Activated T-cell treated with anti-CD3 and anti-CD28 coated beads for 1 hour (primary cell): ENCODE measurements at places on chromosomes 2 and 18.

- DNase-seq: no peak
Observed at GRCh38 chr2:53530126-53530525, 237.5 kb upstream of the CHAC2 start.

GRCh38 chr2:164808776-164809175 is 32.8 kb downstream of the COBLL1 start:
- no peak for DNase-seq

DNA sequence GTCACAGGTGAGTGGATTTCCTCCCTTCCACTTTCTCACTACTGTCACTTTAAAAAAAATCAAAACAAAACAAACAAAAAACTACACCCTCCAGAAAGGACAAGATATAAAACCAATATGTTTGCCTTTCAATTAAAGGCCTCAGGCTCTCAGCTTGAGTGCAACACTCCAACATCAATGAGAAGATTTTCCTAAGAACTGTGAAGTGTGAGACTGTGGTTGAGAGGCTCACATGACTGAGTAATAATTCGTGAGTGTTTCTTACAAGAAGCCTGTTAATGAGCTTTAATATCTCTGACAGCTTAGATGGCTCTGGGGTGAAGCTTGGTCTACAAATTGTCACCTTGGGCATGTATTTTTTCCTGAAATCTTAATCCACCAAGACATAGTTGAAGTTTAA is 216.1 kb downstream of the ETAA1 start:
- no peak for DNase-seq

DNA sequence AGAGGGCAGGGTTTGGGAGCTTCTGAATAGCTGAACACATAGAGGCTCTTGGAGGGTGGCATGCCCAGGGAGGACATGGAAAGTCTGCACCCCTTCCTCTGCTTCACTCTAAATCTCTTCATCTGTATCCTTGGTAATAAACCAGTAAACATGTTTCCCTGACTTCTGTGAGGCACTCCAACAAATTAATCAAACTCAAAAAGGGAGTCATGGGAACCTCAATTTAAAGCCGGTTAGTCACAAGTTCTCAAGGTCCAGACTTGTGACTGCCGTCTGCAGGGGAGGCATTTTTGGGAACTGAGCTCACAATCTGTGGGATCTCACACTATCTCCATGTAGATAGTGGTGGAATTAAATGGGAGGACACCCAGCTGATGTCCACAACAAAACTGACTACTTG is 33.1 kb upstream of the STON1 start:
- no peak for DNase-seq

- DNase-seq: no peak
Observed at GRCh38 chr2:217907266-217907665, 95.5 kb downstream of the TNS1 start.

DNA sequence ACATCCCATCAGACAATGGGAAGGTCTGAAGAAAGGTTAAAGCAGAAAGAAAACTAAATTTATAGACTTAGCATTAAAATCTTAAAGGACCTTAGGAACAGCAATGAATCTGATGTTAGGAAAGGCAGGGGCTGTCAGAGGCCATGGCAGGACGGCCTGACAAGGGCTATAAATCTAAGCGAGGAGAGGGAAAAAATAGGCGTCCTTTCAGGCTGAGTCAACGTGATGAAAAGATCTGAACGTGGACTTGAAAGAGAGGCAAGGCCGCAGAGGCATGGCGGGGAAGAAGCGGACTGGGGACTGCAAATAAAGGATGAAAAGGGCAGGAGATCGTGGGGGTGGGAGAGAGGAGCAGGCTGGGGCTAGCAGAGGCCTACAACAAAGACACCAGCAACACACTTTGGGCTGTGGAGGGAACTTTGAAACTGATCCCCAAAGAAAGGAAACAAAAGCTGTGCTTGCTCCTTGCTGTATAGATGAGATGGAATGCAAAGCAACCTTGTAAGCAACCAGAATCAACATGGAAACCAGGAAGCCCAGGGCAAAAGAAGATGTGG is 145.6 kb downstream of the NRP2 start:
- no peak for DNase-seq
